ENCODE measurements at places on chromosomes 2 and 18.
A peak's percentile ranks its signal among the peaks of the same experiment; 100 is the strongest.

DNA sequence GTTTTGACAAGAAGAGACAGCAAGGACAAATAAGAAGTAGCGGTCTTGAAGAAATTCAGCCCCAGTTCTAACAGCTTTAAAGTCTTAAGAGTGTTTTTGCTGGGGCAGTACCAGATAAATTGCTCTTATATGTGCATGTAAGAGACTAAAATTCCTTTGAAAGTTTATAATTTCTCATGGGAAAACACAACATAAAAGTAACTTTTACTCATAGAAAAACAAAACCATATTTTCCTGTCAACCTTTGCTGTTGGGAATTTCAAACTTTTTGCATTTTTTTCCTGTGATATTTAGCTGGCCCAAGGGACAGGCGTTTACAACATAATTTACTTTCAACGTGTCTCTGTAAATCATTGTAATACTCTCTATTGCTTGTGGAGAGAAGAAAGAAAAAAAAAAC lies 767.8 kb upstream of the ZEB2 start:
- no peak for DNase-seq

- peak; percentile 61 for DNase-seq
Observed at GRCh38 chr2:54176577-54176976, 61.2 kb downstream of the ACYP2 start.

- no peak for DNase-seq
Observed at GRCh38 chr18:30057398-30057797, 985.1 kb downstream of the DSC3 start.

DNA sequence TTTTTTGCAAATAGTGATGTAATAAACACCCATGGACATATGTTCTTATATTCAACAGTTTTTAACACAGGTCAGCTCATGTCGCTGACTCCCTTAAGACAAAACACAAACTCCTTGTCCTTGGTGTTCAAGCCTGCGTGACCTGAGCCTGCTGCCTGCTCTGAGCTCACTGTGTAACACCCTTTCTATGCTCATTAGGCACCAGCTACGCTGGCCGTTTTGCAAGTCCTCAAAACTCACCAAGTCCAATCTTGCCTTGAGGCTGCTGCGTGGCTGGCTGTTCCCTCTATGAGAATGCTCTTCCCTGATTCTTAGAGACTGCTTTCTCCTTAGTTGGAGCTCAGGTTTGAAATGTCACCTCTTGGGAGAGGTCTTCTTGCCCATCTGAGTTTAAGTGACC lies 100.5 kb upstream of the GLI2 start:
- no peak for DNase-seq

DNA sequence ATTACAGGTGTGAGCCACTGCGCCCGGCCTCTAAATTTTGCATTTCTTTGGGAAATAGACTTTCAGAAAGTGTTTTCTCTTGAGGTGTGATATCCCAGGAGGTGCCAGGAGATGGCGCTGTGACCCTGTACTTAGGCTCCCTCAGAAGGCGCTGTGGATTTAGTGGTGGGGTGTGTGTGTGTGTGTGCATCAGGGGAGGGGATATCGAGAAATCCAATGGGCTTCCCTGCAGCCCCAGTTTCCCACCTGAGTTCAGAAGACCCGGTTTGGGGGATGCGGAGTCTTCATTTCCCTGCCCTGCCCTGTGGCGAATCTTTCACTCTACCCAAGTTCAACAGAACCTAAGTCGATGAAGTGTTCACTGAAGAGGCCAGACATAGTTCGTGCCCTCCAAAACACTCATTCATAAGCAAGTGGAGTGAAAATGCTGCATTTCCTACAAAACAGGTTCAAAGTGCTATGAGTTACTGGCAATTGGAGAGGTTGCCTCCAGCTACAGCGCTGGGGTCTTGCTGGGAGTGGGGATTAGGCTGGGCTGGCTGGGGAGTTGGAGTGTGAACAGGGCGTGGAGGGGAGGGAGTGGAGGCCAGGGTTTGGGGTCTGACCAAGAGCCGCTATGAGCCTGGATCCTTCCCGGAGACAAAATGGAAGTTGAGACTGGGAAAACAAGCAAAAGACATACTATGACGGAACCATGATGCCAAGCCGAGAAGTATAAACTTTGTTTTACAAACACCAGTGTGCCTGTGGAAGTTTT lies 6.5 kb upstream of the WNT6 start:
- DNase-seq, result peak; percentile 27

- no peak for DNase-seq
Observed at GRCh38 chr2:195538937-195539336, 118.1 kb upstream of the SLC39A10 start.

DNA sequence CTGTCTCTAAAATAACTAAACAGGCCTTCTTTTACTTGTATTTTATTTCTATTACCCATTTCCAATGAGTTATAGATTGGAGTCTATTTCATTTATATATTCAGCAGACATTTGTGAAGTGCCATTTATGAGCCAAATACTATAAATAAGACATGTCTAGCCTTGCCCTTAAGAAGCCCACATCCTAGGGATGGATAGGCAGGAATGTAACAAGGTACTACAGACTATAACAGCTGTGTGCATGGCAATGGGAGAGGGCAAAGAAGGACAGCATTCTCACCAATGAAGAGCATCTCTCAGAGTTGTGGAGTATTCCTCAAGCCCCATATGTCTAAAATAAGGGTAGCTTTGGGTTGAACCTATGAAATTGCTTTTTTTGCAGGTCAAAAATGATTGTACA lies 161.9 kb upstream of the RASGRP3 start:
- DNase-seq, result no peak

GRCh38 chr18:3819961-3820360 lies 370.0 kb downstream of the TGIF1 start:
- no peak for DNase-seq

DNA sequence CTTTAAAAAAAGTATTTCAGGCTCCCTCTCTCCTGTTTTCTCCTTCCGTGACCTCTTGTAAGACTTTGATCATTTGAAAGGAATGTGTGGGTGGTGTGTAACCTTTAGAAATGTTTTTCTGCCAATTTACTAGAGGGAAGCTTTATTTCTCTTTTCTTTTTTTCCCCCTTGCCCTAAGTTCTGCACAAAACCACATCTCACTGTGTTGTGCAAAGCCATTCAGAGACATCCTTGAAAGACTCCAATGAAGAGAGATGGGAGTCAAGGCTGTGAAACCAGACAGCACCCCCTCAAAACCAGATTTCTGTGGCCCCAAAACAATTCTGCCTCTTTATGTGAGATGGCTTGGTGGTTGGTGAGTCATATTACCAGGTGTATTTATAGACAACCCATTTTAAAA lies 184.6 kb upstream of the ERBB4 start:
- DNase-seq, result no peak

DNA sequence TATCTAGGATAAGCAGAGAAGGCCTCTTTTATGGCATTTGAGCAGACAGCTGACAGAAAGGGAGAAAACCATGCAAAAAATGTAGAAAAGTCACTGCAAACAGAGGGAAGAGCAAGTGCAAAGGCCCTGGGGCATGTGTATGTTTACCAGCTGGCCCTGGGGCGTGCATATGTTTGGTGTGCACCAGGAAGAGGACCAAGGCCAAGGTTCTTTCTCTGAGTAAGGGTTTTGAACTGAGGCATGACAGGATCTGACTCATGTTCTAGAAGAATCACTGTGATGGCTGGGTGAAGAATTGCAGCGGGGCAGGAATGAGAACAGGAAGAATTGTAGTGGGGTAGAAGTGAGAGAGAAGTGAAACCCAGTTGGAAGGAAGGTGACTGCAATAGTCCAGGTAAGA lies 69.6 kb downstream of the STEAP3 start:
- DNase-seq, result no peak

GRCh38 chr2:65292461-65293011 lies 64.9 kb downstream of the ACTR2 start:
- DNase-seq, result peak; percentile 38

GRCh38 chr2:68766376-68766845 lies 31.8 kb downstream of the ARHGAP25 start:
- DNase-seq, result peak; percentile 3
